ENCODE measurements at places on chromosomes 7 and 10.

DNA sequence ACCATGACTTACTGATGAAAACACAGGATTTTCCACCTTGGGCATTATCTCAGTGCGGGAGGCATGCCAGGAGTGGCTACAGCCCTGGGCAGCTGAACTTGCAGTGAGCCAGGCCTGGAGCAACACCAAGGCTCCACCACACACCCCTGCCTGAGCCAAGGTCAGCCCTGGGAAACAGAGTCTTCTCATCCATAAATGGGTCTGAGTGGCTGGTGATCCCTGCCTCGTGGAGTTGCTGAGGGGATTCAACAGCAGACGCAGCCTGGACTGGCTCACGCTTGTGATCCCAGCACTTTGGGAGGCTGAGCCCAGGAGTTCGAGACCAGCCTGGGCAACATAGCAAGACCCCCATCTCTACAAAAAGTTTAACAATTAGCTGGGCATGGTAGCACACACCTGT lies 32.2 kb downstream of the SPOCK2 start:
- DNase-seq = no peak

- peak; percentile 12 for DNase-seq
Measured at GRCh38 chr10:3935141-3935540, 150.1 kb upstream of the KLF6 start.

DNA sequence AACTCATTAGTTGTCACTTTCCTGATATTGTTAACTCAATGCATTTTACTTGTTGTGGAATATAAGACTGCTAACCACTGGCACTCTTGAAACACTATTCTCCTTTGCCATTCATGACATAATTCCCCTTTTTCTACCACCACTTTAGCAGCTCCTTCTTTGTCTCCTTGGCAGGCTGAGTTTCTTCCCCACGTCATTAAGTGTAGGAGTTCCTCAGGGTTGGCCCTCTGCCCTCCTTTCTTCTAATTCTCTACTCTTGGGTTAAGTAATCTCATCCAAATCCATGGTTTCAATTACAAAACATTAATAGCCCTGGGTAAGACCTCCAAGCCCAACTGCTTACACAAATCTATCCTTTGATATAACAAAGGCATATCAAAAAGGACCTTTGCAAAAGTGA lies 175.1 kb downstream of the HGF start:
- DNase-seq = no peak

DNA sequence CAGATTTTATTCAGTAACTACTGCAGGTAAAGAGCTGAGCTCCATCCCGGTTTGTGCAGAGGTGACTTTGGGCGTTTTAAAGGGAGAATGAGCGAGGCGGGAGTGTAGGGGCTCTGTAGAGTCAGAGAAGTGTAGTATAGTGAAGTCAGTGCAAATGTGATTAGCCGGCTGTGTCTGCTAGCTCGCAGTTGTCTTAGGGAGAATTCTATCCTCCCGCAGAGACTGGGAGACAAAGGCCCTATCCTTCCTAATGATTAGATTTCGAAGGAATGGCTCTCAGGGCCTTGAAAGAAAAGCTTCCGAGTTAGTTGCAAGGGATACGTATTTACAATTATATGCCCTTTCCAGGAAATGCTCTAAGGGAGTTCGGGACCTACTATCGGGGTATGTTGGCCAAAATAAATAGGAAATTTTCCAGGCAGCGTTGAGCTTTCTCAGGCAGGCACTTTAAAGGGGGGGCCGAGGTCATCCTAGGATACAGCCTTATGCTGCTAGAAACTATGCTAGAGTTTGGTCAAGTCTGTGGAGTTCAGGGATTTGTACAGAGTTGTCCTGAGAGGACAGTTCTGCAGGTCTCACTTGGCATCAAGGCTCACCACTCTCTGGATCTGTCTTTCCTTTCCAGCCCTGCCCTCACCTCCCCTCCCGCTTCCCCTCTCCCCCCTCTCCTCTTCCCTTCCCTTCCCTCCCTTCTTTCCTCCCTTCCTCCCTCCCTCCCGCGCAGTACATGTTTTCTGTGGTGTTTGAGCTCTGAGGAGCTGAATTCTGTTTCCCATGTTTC lies 825 bp downstream of the MRPL32 start:
- DNase-seq = no peak

DNA sequence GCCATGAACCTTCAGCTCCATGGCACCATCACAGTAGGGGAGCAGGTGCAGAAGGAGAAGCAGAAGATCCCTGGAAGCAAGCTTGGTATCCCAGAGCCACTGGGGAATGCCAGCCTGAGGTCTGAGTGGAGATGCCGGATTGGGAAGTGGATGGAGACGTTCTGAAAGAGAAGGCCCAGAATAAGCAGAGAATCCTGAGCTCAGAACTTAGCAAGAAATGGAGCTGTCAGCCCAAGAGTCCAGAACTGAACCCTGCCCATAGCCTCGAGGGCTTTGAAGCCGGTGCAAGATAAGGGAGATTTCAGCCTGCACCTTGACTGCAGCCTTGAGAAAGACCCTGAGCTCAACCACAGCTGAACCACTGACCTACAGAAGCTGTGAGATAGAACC lies 13.9 kb upstream of the GDF10 start:
- no peak for DNase-seq

DNA sequence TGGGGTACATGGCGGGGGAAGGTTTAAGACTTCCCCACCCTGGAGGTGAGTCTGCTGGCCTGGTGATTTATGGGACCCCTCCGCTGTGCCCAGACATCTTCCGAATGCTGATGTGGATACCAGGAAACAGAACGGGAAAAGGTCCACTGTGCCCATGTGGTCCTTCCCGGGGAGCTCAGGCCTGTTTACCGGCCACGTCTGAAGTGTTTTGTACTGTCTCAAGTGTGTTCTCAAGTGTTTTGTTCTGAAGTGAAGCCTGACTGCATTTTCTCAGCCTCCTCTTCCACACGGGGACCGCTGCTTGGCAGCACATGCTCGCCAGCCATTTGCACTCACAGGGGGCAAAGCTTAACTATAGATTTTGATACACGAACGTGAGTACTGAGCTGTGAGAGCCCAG lies 127.2 kb downstream of the TEX36 start:
- DNase-seq = no peak

DNA sequence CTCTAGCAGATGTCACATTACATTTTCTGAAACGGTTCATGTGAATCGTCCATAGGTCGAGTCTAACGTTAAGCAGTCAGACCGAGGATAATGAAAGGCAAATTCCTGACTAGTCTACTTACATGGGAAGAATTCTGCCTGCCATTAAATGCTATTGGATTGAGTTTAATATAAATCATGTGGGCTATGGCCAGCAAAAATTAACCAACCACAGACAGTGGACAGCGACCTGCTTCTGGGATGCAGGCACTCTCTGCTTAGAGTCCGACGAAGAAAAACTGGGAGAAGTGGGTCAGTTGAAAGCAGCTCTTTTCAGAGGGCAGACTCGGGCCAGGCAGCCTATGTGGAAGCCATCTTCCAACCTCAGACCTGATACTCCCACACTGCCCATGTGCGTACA lies 16.6 kb downstream of the PIP4K2A start:
- DNase-seq = no peak

DNA sequence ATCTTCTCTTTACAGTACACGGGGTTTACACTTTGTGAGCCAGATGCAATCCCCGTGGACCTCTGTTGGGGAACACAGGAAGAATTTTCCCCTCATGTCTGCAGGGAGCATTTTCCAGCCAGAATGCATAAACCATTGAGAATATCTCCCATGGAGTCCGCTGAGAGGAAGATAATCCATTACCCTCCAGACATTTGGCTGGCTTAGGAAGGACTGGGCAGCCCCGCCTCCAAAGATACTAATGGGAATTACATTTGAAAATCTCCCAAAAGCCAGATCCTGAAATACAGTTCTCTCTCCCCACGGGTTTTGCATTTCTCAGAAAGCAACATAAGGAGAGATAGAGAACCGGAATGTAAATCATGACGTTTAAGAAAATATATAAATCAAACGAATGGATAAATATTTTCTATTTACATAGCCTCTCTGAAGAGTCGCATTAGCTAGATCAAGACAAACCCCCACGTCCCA lies 53.5 kb downstream of the TRIL start:
- no peak for DNase-seq

DNA sequence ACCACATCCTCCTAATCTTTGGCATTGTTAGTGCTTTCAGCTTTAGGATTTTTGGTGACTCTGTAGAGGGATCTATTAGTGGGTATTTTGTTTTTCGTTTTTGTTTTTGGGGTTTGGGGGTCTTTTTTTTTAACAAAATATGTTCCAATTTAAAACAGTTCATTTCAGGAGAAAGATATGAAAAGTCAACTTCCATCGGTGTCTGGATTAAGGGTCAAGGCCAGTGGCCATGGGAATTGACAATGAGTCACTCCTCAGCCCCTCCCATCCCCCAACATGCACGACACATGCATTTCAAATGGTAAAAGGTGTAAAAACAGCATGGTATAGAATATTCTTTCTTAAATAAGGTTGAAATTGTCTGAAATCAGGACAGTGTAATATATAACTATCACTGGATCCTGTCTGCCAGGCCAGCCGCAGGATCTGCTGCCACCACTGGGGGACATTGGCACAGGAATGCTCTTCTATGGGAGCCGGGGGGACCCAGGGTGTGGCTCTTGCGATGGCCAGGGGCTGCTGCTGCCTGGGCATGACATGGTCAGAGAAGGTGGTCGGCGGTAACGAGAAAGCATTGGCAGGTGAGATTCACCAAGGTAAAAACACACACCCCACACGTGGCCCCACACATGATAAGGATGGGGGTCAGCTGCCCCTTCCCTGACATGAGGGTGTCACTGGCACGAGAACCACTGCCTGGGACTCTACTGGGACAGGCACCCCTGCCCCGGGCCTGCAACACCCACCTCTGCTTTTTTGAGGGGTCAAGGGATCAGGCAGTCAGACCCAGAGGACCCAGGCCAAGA lies 126.2 kb upstream of the KCTD7 start:
- no peak for DNase-seq

DNA sequence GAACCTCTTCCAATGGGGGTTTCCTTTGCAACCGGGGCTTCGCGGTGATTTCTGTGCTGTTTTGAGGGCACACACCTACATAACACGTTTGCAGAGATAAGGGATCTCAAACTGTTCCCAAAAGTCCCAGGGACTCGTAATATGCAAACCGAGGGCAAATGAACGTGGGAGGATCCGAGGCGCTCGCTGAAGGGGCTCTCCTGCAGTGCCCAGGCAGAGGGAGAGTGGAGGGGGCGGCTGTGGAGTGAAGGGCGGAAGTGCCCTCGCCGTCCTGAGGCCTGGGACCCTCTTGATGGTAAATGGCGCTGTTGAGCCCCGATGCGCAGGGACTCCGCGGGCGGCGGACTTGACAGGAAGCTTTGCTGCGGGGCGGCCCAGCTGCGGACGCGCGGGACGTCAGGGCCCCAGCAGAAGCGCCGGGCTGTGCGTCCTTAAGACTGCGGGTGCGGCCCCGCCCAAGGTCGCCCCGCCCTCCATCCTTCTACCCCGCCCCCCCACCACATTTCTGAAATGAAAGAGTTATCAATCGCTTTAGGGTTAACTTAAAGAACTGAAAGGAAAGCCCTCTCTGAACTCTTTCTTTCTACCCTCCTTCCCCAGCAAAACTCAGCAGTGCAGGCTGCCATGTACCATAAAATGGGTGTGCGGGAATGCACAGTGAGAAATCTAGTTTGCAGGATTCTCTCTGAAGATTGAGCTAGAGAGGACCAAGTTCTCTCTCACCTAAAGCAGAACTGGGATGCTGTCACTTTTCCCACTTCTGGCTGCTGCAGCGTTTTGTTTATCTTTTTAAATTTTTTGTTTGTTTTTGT lies 151.8 kb upstream of the YAE1 start:
- no peak for DNase-seq

GRCh38 chr10:118585794-118586193 lies 9.7 kb downstream of the PRLHR start:
- DNase-seq = no peak

DNA sequence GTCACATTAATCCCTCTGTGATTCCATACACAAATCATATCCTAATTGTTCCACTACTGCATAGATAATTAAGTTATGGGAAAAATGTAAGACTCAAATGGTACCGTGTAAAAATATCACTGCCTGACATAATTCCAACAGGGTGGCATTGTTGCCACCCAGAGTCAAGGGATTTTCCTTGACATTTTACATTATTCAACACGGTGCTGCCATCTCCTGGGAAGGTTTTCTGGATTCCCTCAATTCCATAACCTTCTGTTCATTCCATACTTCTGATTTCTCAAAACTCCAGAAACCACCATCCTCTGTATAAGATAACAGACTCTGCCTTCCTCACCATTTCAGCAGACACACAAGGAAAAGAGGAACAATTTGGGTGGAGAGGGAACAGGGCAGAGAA lies 495.9 kb downstream of the XPNPEP1 start:
- DNase-seq = no peak

GRCh38 chr7:147182874-147183273 lies 1066.3 kb downstream of the CNTNAP2 start:
- no peak for DNase-seq

DNA sequence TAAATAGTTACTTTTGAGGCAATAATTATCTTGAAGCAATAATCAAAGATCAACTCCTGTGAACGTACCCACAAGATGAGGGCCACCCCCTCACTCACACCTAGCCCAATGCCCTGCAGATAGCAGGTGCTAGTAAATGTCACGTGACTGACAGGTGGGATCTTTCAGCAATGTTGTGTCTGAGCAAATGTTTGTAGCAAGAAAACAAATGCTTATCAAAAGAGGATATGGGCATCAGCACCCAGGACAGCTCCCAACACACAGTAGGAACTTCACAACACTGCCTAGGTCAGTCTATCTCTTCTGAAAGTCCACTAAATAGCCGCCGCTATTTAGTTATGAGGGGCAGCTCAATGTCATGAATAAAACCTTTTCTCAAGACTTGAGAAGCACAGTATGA lies 120.8 kb upstream of the PDLIM1 start:
- DNase-seq = no peak

- DNase-seq = no peak
Measured at GRCh38 chr10:3229815-3230214, 57.2 kb upstream of the PITRM1 start.

GRCh38 chr10:73900064-73900463 lies 10.9 kb upstream of the PLAU start:
- DNase-seq = no peak

DNA sequence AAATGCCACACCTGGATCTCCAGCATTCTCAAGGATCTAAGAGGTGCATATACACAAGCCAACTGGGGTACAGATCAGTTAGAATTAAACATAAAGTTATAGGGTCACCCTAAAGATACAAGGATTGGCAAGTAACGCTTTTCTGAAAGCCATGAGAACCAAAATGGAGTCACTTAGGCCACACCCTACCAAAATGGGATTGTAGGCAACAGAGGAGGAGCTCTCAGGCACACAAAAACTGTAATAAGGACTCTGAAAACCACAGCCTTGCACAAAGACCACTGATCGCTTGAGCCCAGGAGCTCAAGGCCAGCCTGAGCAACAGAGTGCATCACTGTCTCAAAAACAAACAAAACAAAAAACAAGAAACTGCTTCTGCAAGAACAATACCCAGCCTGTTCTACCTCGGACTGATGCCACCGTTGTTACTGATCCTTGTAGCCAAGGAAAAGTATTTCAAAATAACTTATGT lies 35.5 kb downstream of the SVOPL start:
- DNase-seq = no peak

Data from NK-92 treated with Interleukin-12 subunit alpha and Interleukin-12 subunit beta, amount 100 ng/mL, for 24 hours (cell line).